ENCODE measurements at places on chromosomes 6 and 20.

DNA sequence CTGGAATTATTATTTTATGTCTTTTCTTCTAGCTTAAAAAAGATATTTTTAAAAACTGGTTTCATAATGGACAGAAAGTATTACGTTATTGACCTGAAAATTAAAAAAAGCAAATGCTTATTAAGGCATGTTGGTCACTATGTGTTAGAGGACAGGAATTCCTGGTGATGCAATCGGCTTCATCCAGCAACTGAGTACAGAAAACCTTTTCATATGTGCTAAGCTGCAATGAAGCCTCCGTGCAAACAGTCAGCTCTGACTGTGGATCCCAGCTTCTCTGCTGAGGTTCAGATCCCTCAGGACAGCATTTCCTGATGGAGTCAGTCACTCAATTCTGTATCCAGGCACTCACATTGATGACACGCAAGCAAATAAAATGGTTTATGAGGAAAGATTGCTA, 22.7 kb upstream of the BMP2 start:
- DNase-seq, result no peak

- DNase-seq, result no peak
Measured at GRCh38 chr6:166076625-166077024, 91.0 kb downstream of the TBXT start.

DNA sequence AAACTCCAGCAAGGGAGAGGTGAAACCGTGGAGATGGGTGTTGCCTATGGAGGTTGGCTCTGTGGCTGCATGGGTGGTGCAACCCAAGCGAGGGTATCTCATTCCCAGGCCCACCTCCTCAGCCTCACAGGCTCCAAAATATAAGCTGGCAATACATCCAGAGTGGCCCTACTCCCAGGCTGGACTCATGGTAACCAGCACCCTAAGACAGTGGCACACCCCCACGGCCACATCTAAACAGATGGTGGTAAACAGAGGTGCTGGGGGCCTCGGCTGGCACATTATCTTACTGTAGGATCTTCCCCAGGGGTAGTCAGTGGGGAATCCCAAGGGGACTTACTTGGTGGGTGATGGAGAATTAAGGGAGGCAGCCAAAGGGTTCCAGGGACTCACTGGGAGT, 33.7 kb upstream of the CCND3 start:
- no peak for DNase-seq

- no peak for DNase-seq
Measured at GRCh38 chr20:46253391-46253790, 54.9 kb downstream of the CDH22 start.

- no peak for DNase-seq
Measured at GRCh38 chr6:35596448-35597442, 84.0 kb upstream of the TULP1 start.

DNA sequence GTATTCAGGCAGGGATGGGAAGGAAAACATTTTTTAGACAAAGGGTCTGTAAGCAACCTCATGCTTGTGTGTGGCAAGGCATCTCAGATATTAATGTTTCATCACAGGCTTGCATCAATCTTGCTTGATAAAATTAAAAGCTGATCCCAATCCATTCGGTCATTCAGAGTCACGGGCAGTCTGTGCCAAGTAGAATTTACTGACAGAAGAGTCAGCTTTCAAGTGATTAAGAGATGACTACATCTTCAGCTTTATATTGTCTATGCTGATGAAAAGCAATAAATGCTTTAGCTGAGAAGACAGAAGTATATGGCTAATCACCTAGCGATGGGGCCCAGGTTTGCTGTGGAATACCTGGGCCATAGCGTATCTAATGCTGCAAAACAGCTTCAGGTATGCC, 3.5 kb downstream of the PLEKHG1 start:
- DNase-seq, result no peak

DNA sequence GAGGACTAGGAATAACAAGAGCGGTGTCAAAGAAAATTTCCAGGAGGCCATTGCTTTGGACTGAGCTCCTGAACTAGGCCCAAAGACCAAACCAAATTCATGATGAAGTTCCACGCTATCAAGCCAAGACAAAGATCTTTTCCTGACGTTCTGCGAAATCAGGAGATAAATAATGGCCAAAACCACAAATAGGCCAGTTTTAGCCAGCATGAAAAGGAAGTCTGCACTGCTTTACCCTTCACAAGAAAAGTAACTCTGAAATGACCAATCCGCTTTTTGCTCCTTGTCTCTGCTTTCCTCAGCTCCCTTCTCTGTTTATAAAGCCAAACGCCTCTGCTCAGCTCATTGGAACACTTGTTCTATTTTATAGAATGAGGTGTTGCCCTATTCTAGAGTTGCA, 6.7 kb downstream of the NCOA5 start:
- DNase-seq, result no peak

- no peak for DNase-seq
Measured at GRCh38 chr20:4068708-4069107, 53.4 kb upstream of the RNF24 start.

GRCh38 chr6:105995391-105995865, 90.7 kb upstream of the PRDM1 start:
- DNase-seq, result no peak

DNA sequence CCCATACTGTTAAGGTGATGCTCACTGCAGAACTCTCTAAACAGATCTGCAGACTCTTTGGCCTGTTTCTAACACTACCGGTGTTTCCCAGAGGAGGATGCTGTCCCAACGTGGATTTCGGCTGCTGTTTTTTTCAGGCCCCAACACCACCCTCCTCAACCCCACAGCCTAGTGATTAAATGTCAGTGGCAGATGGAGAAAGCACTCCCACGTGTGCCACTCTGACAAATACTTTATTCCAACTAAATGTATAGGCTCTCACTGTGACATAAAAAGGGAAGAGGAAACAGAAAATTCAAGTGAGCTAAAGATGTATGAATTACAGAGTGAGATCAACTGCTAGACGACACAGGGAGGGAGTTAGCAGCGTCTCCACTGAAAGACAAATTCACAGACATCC, 3.6 kb downstream of the TBC1D20 start:
- no peak for DNase-seq

- DNase-seq, result no peak
Measured at GRCh38 chr20:34843421-34843820, 18.0 kb upstream of the NCOA6 start.

- DNase-seq, result no peak
Measured at GRCh38 chr6:11092668-11093375, 812 bp upstream of the SMIM13 start.

- no peak for DNase-seq
Measured at GRCh38 chr6:161215876-161216615, 57.8 kb downstream of the AGPAT4 start.

- no peak for DNase-seq
Measured at GRCh38 chr6:134735461-134735860, 214.4 kb downstream of the ALDH8A1 start.

DNA sequence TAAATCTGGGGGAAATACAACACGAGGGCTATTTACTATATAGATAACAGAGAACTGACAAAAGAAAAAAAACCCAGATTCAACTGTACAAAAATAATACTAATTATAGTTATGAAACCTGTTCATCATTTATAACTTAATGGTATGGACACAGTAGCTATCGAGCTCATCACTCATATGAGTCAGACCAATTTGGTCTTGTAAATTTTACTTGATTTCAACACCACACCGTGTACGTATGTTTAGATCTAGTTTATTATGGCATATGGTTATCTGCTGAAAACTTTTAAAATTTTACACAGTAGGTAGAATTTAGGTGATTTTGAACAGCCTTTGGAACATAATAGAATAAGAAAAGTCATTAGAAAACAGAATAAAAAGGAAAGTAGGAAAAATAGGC, 5.5 kb downstream of the MYLK4 start:
- DNase-seq, result no peak

DNA sequence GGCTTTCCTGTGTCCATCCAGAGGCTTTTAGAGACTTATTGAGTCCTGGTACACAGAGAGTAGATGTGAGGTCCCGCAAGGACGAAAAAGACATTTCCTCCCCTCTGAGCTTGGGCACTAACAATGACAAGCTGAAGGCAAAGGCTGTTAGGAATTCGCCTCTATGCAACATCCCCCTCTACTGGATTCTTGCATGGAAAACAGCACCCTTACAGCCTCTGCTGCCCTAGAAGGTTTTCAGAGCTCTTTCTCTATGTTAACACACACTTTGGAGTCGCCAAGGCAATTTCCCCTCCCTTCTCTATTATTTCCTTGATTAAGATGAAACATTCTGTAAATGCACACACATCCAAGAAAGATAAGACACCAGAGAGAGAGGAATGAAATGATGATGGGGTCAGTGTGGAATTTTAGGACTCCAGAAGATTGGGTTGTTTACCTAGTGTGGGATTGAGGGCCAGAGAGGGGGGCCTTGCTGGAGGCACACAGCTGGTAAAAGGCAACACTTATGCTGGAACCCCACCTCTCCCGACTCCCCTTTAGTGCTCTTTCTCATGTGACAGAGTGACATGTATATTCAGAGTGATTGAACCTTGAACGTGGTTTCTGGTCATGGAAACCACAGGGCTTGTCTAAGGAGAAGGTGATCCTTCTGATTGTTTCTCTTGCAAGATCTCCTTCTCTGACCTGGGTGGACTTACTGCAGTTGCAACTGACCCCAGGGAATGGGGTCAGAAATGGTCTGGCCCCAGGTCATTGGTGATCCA, 300.7 kb downstream of the CLIC5 start:
- no peak for DNase-seq

DNA sequence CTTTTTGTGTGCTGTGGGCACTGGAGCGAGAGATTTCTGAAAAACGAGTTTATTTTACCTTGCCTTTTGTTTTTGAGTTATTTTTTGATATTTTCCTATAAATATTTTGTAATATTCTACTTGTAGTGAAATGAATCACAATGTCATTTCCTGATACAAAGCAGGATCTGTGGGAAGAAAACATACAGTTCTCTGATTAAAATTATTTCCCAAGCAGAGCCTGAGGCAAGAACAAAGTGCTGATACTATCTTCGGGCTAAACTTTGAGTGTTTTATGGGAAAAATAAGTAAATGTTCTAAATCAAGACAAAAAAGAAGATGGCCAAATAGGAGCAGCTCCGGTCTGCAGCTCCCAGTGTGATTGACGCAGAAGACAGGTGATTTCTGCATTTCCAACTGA, 33.7 kb upstream of the ELOVL5 start:
- DNase-seq, result no peak

DNA sequence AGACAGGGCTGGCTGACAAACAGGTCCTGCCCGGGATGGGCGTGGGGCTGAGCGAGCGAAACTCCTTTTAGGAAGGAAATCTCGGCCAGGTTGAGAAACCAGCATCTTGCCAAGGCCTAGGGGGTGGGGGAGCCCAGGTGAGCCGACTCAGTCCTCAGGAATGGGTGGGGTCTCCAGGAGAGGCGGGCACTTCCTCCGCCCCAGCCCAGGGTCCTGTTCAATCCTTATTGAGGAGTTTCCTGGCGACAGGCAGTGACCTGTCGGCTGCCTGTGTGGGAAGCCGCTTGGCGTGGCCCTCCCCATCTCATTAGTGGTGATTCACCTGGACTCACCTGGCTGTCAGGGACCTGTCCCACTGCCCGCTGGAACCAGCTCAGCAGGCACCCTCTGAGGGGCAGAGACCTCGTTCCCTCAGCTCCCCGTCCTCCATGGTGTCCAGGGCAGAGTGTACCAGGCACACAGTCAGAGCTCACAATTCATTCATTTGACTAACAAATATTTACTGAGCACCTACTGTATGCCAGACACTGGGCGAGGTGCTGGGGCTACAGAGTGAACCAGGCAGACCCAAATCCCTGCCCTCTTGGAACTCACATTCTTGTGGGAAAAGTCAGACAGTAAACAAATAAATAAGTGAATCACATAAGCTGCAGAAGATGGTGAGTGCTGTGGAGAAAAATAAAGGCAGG, 51.1 kb downstream of the FGD2 start:
- no peak for DNase-seq

- DNase-seq, result no peak
Measured at GRCh38 chr6:155954149-155954548, 498.5 kb upstream of the NOX3 start.

- no peak for DNase-seq
Measured at GRCh38 chr6:36875250-36875633, 639 bp upstream of the PPIL1 start.

DNA sequence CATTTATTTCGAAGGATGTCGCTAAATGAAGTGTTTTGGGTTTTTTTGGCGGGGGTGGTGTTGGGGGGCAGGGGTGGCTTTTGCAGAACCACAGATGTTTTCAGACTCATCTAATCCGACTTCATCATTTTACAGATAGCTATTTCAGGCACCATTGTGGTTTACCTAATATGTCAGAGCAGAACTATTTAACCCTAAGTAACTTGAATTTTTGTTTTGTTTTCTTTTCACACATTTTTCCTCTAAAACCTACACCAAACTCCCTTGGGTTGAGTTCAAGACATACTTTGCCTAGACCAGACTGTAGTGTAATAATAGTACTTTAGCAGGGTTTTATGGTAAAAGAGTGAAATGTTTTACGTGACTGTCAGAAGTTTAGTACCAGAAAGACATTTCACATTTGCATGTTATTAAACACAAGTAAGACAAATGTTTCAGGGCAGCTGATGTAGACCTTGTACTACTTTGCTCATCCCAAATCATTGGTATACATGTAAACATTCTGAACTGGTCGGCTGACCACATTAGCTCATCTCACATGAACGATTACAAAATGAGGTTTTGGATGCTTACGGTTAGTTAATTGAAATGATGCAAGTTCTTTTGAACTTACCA, 37.7 kb downstream of the MAP3K4 start:
- DNase-seq, result no peak

DNA sequence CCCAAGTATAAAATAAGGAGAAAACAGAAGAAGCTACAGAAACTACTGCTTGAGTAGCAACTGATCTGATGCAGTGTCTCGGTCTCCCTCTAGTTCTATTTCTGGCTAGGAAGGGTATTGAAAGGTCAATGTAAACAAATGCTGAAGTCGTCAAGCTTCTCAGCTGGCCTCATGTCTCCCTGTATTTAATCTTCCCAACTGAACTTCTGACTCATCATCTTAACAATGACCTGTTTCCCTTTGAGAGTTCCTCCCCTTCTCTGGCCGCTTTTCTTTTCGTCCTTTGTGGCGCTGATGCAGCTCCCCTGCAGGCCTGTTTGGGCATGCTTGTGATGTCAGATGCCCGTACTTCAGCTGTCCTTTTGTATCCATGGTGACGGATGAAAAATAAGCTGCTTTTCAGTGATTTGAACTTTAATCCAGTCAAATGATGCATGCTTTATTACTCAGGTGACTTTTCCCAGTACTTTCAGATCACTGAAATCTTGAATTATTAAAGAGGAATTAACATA, 7.8 kb upstream of the LCA5 start:
- DNase-seq, result no peak

All from cortex of kidney (tissue), 1 donor.